Epithelial cell of proximal tubule (primary cell): ENCODE measurements at places on chromosomes 7 and 10.

GRCh38 chr10:76403912-76404311 lies 972.5 kb downstream of the LRMDA start:
- no peak for DNase-seq

GRCh38 chr7:43490016-43490415 lies 92.9 kb upstream of the STK17A start:
- DNase-seq = no peak

- DNase-seq = no peak
Measured at GRCh38 chr7:8481752-8482446, 48.5 kb downstream of the NXPH1 start.

DNA sequence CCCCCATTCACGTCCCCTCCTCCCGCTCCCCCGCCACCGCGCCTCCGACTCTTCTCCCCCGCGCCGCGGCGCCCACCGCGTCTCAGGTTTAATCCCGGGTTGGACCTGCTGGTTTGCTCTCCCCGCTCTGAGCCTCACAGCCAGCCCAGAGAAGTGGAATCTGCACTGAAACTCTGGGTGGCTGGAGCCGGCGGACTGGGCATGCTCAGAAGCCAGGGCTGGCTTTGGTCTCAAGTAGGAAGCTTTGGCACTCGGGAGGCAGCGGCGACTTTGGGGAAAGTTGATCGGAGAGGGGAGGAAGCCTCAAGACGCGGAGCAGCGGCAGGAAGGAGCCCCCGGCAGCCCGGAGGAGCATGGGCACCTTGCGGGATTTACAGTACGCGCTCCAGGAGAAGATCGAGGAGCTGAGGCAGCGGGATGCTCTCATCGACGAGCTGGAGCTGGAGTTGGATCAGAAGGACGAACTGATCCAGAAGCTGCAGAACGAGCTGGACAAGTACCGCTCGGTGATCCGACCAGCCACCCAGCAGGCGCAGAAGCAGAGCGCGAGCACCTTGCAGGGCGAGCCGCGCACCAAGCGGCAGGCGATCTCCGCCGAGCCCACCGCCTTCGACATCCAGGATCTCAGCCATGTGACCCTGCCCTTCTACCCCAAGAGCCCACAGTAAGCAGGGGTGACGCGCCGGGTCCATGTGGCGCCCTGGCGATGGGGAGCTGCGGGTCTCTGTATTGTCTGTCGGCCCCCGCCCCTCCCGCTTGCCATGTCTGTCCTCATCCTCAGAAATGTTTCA lies at the start of gene PRKG1:
PRKG1 (plus strand) TSS at position 250 of the 791 bp plus-strand sequence.
- no peak for DNase-seq

DNA sequence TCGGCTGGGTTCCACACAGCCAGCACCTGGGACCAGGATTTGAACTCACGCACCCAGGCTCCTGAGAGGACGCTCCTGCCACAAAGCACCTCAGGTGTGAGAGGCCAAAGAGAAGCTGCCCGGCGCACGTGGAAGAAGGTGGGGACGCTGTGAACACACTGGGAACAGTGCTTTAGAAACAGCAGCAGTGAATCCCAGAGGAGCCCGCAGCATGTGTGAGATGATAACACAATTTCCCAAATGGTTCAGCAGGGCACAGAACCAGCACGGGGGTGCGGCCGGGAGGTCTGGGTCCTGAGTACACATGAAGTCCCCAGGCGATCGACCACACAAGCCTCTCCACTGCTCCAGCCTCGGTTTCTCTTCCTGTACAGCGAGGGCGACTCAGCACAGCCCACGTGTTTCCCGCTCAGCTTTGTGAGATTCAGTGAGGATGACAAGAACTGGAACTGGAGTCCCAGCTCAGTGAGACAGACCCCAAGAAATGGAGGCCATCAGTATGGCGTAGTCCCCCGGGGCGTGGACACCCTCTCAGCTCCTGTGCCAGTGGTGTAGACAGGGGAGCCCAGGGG lies 188.3 kb downstream of the MAD1L1 start:
- no peak for DNase-seq

DNA sequence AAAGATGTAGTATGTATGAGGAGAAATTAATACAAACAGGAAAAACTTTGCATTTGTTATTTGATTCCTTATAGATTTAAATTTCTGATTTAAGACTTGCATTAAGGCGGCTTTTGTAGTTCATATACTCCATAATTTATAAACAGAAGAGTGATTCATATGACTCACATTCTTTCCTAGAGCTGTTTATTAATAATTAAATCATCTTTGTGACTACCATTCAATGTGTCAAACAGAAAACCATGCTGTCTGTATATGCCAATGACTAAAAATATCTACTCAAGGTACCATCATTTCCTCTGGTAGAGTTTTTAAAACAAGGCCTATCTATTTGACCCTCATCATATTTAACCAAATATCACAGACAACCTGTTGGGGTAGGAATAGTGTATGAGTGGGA lies 501.7 kb downstream of the PARD3 start:
- no peak for DNase-seq

DNA sequence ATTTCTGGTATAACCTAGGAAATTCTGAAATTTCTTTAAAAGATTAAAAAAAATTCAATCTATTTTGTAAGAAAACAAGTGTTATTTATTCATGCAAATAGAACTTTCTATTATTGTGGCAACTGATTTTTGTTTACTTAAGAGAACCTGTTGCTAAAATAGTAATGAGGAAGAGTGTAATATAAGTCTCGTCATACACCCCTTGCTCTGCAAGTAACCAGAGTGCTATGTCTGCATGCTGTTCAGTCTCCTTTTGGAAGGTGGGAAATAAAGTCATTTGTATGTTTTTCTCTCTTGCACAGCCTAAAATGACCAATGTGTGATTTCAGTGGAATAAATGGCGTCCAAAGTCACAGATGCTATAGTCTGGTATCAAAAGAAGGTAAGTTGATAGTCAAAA lies 41.3 kb downstream of the PHTF2 start:
- DNase-seq = no peak

DNA sequence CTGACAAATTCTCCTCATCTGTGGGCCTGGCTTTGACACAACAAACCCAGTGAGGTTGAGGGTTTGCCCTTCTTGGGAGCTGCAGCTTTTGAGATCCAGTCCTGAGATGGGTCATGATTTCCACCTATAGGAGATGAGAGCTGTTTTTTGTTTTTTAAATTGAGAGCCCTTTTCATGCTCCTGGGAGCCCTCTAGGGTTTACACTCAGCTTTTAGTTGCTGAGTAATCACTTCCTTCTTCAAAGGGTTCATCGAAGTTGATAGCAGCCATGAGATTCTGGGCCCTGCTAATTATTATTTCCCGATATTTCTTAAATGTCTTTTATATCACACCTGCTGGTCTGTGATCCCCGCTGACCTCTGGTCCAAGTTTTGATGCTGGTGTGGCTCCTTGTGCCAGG lies 47.3 kb upstream of the VIPR2 start:
- no peak for DNase-seq

GRCh38 chr10:75950997-75951589 lies 519.7 kb downstream of the LRMDA start:
- DNase-seq = no peak

- DNase-seq = no peak
Measured at GRCh38 chr10:26550774-26551526, 112.8 kb downstream of the APBB1IP start.

DNA sequence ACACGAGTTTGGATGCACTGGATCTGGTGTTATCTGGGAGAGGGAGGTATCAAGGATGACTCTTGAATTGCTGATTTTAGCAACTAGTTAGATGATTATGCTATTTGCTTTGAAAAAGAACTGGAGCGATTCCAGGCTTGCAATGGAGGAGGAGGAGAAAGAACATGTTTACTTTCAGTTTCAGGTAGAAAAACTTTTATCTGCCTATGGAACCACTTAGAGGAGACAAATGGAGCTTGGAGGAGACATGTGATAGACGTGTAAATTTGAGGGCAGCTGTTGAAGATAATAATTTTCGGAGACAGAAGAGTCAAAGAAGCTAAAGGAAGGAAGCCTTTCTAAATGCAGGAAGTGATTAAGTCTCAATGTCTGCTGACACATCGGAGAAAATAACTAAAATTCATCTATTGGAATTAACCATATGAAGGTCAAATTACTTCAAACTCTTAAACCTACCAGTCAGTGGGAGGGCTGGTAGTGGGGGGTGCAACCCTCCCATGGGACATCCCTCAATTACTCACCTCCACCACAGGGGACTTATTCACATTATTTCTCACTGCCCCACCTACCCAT lies 56.4 kb upstream of the GNAI1 start:
- DNase-seq = no peak

- DNase-seq = no peak
Measured at GRCh38 chr7:29090151-29090805, 56.1 kb downstream of the CPVL start.

- no peak for DNase-seq
Measured at GRCh38 chr7:66627151-66627681, 1.5 kb upstream of the KCTD7 start.

- DNase-seq = no peak
Measured at GRCh38 chr10:98481404-98481945, 34.7 kb upstream of the HPS1 start.

DNA sequence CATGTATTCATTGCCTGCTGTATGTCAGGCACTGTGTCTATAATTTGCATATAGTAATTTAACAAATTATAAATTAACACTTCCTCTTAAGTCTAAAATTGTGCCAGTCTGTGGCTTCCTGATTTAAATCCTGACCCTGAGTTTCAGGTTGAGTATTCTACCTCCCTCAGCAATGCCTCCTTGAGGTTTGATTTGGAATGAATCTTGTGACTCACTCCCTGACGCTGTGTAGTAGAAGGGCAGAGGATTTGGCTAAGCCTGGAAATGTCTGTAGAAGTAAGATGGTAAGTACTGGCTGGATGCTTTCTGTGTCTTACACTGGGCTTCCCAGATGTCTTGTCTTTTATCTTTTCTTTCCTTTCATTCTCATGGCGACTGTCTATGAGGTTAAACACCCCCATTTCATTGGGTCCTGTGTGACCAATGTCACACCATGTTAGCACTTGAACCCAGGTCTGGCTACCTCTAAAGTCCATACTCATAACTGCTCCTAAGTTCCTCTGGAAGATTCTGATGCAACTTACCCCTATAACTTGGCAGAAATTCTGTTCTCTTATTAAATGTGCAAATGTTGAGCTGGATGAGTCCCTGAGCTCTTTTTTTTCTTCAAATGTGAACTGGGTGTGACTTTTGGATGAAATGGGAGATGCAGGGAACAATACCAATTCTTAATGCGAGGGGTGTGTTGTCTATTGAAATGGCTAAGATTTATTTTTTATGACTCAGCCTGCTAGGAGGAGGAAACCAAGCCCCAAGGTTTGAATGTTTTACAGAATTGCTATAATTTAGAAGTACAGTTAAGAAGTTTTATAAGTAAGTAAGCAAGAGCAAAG lies 48.5 kb downstream of the PLCE1 start:
- DNase-seq = no peak

GRCh38 chr10:4813023-4813422 lies 13.0 kb upstream of the AKR1E2 start:
- peak; percentile 81 for DNase-seq

DNA sequence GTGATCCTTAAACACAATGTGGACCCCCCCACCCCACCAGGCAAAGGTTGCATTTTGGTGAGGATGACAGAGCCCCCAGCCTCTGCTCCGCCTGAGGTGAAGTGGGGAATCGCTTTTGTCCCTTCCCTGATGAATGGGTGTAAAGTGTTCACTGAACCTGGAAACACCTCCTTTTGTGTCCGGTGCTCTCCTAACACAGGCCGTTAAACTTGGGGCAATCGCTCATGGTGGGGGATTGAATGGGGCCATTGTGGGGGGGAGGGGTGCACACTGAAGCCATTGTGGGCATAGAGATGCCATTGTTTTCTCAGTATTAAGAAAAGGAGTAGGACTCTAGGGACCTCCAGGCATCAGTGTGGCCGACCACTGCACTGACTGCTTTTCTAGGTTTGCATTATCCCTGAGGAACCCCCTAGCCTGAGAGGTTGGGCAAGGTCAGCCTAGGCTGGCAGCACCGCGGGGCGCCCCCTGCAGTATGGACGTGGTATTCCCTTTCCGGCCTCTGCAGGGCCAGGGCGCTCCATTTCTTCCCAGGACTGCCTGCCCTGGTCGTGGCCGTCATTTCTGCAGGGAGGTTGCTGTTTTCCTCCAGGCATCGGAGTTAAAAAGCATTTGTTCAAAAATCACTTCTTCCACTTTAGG lies 158.3 kb downstream of the TCF7L2 start:
- no peak for DNase-seq

- no peak for DNase-seq
Measured at GRCh38 chr10:32084185-32084851, 28.1 kb upstream of the KIF5B start.

- DNase-seq = no peak
Measured at GRCh38 chr7:63043657-63044543, 954.7 kb upstream of the ZNF722 start.

- peak; percentile 51 for DNase-seq
Measured at GRCh38 chr10:29688230-29688661, 53.5 kb upstream of the SVIL start.

GRCh38 chr7:33339074-33339790 lies 209.9 kb downstream of the BBS9 start:
- no peak for DNase-seq

GRCh38 chr7:159102681-159103381 lies 41.8 kb downstream of the VIPR2 start:
- DNase-seq = no peak

GRCh38 chr10:24207781-24208611 lies 942 bp upstream of the KIAA1217 start:
- DNase-seq = no peak

DNA sequence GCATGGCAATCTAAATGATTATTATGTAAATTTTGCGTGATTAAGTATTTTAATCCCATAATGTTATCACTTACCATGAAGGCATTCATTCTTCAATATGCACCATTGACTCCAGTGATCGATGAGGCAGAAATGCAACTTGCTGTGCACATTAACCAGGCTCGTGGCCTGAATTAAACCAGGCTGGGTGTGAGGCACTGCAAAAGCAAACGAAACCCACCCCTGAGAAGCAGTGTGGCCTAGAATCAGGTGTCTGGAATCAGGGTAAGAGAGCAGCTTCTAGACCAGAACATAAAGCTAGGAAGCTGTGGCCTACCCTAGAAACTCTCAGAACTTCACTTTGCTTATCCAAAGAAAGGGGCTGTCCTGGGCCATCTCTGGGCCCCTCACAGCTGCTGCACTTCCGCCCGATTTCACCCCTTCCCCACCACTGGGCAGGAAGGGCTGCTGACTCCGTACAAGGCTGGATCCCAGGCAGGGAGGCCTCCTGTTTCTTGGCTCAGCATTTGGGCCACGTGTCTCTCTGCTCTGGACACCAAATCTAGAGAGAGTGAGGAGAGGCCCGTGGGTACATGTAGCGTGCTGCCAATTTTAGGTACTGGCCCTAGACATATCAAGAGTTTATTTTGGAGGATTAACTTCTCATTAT lies 4.4 kb downstream of the PTPRE start:
- no peak for DNase-seq

GRCh38 chr7:129122078-129122750 lies 22.3 kb upstream of the TSPAN33 start:
- peak; percentile 76 for DNase-seq
